ENCODE measurements at places on chromosomes 2 and 18.
A peak's percentile ranks its signal among the peaks of the same experiment; 100 is the strongest.

- no peak for DNase-seq
Observed at GRCh38 chr2:157685572-157685971, 56.9 kb upstream of the ACVR1C start.

GRCh38 chr2:46784278-46784677 is 131.3 kb downstream of the MCFD2 start:
- no peak for DNase-seq

DNA sequence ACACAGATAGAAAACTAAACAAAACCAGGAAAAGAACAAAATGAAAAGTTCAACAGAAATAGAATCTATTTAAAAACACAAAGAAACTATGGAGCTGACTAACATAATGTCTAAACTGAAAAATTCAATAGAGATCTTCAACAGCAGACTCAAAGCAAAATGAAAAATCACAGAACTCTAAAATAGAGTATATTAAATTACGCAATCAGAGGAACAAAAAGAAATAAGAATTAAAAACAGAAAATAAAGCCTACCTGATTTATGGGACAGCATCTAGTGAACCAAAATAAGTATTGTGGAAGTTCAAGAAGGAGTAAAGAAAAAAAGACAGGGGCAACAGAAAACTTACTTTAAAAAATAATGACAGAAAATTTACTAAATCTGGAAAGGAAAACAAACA is 152.1 kb upstream of the GALNT5 start:
- no peak for DNase-seq

DNA sequence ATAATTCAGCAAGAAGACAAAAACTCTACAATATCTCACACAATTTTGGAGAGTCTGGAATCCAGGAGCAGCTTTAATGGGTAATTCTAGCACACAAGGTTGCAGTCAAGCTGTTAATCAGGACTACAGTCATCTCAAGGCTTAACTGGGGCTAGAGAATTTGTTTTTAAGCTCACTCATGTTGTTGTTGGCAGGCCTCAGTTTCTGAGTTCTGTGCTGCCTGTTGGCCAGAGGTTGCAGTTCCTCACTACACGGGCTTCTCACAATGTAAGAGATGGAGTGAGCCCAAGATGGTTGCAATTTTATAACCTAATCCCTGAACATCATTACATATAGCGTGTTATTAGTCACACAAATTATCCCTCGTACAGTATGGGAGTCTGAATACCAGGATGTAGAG is 50.6 kb upstream of the TMEFF2 start:
- DNase-seq, result no peak

- DNase-seq, result no peak
Observed at GRCh38 chr2:38370664-38371063, 6.4 kb downstream of the ATL2 start.

- no peak for DNase-seq
Observed at GRCh38 chr2:45497355-45497754, 113.7 kb downstream of the SRBD1 start.

GRCh38 chr2:179953359-179953758 is 53.7 kb downstream of the CWC22 start:
- no peak for DNase-seq

DNA sequence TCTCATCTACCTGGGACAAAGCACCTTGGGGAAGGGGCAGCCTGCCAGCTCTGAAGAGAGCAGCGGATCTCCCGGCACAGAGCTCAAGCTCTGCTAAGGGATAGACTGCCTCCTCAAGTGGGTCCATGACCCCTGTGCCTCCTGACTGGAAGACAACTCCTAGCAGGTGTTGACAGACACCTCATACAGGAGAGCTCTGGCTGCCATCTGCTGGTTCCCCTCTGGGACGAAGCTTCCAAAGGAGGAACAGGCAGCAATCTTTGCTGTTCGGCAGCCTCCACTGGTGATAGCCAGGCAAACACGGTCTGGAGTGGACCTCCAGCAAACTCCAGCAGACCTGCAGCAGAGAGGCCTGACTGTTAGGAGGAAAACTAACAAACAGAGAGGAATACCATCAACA is 549.9 kb upstream of the LRATD1 start:
- no peak for DNase-seq

DNA sequence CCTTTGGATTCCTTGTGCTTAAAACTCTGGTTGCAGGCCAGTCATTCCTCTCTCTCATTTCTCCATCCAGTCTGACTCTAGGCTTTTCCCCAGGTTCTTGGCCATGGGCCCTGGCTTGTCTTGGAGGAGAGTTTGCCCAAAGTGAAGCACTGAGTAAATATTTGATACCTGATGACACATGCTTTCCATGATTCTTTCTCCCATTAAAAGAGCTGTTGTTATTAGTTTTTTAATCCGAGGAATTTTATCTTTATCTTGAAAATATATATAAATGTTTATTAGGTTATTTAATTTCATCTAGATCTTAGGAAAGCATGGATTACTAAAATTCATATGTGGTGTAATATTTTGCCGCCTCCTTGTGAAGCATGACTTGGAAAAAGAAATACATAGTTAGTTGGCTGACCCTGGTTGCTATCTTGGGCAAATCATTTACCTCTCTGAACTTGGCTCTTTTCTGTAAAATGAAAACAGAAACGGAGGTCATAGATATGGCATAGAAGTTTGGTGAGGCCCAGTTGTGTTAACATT is 650.1 kb downstream of the SLC4A3 start:
- no peak for DNase-seq

- DNase-seq, result no peak
Observed at GRCh38 chr18:7202169-7202568, 28.7 kb upstream of the LRRC30 start.

- no peak for DNase-seq
Observed at GRCh38 chr18:70666936-70667335, 378.1 kb downstream of the SOCS6 start.

DNA sequence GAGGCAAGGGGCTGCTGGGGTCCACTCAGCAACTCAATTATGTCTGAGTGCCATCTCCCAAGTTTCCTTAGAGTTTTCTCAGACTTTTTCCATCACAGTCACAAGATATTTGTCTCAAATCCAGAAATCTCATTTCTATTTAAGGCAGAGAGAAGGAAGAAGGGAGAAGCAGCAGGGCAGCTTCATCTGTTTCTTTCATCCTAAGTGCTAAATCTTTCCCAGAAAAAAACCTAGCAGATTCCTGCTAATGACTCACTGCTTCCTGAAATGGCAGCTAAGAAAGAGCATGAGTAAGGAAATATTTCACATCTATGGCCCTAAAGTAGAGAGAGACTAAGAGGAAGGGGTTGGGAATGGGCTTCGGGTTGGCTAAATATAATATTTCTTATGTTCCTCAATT is 88.0 kb downstream of the KYNU start:
- no peak for DNase-seq

GRCh38 chr2:43749583-43749982 is 24.3 kb upstream of the DYNC2LI1 start:
- no peak for DNase-seq

DNA sequence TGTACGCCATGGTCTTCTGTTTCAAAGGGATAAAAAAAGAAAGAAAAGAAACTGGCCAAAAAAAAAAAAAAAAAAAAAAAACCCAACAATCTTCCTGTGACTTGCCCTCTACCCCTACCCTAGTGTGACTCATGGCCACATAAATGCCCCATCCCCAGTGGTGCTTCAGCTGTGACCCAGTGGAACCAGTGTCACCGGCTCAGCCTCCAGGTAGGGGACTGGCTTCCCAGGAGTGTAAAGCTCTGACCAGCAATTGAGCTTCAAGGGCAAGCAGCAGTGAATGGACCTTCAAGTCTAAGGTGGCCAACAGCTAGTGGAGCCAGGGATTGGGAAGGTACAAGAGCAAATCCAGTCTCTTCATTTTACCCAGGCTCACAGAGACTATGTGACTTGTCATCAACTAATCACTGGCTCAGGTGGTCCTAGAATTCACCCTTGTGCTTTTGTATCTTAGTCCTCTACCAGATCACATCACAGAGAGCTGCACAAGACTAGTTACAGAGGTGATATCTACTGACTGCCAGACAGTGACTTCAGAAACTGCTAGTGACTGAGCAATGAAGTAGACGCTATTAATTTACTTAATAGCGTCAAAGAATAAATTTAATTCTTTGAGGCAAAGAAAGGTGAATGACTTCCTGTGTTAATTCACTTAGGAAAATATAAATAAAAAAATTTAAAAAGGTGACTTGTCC is 1.3 kb upstream of the TGFBRAP1 start:
- peak; percentile 24 for DNase-seq

GRCh38 chr2:204069804-204070203 is 133.2 kb downstream of the ICOS start:
- DNase-seq, result no peak

- DNase-seq, result no peak
Observed at GRCh38 chr2:64525317-64525613, 1.1 kb downstream of the AFTPH start.

GRCh38 chr2:85601771-85602475 is 575 bp downstream of the TMEM150A start:
- no peak for DNase-seq

GRCh38 chr2:129877795-129878775 is 101.4 kb upstream of the RAB6C start:
- DNase-seq, result no peak

DNA sequence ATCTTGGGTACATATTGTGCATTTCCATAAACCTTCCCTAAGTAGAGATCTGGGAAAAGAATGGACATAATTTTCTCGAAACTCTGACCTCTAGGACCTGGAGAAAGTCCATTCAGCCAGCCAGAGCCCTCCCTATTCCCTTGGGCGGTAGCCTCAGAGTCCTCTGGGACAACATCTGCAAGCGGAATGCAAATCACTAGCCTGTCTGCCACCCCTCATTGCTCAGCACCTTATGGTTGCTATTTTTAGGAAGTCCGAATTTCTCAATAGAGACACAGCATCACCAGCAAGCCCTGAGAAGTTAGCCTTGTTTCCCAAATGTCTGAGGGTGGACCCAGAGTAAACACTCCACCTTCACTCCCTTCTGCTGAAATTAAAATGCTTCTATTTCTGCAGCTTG is 17.6 kb upstream of the CD28 start:
- DNase-seq, result no peak

- DNase-seq, result no peak
Observed at GRCh38 chr2:234910186-234910679, 41.6 kb upstream of the SH3BP4 start.

DNA sequence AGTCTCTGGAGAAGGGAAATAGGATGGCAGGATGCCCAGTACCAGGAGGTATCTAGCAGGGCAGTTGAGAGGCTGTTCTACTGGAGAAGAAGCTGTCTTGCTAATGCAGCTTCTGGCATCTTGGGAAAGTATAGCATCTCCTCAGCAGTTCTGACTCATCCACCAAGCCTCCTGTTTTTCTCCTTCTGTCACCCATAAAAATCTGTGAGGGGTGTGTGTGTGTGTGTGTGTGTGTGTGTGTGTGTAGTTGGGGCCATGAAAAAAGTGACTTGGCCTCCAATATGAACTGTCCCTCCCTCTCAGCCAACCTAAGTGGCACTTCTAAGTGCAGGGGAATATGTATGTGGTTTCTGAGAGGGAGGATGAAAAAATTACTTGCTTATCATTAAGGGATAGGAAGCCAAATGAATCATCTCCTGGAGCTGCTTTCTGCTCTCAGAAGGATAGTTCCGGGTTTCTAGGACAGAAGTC is 83.9 kb downstream of the CBLN2 start:
- DNase-seq, result no peak

- DNase-seq, result no peak
Observed at GRCh38 chr2:195106681-195107380, 550.2 kb upstream of the SLC39A10 start.

DNA sequence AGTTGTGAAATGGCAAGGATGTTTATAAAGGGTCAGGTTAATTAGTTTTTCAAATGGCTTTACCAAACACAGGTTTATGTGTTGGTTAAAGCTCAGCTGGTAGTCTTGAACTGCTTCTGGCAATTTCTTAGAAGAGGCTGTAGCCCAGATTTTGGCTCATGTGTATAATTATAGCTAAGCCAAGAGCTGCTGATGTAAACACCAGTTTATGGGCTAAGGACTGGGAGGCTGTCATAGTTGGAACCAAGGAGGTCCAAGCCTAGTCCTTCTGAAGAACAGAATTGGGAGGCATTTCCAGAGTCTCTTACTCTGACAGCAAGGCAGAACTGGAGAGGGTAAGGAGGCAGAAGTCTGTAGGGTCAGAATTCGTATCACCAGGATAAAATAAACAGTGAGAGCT is 25.4 kb downstream of the UBE2E3 start:
- DNase-seq, result no peak

GRCh38 chr2:201886504-201886903 is 80.2 kb downstream of the CDK15 start:
- DNase-seq, result no peak

GRCh38 chr2:97774425-97774824 is 61.0 kb downstream of the ZAP70 start:
- no peak for DNase-seq

DNA sequence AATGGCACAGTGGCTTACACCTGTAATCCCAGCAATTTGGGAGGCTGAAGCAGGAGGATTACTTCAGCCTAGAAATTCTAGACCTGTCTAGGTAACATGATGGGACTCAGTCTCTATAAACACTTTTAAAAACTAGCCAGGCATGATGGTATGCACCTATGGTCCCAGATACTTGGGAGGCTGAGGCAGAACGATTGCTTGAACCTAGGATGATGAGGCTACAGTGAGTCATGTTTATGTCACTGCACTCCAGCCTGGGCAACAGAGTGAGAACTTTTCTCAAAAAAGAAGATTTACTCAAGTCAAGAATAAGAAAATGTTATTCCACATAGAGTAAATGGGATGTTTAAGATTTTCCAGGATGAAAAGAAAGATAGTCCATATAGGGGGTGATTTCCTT is 158.6 kb downstream of the HNMT start:
- DNase-seq, result no peak

- DNase-seq, result no peak
Observed at GRCh38 chr2:19682493-19682892, 219.3 kb downstream of the TTC32 start.

GRCh38 chr2:181117206-181117925 is 137.0 kb downstream of the UBE2E3 start:
- no peak for DNase-seq

- no peak for DNase-seq
Observed at GRCh38 chr2:179857236-179857635, 4.2 kb downstream of the ZNF385B start.

DNA sequence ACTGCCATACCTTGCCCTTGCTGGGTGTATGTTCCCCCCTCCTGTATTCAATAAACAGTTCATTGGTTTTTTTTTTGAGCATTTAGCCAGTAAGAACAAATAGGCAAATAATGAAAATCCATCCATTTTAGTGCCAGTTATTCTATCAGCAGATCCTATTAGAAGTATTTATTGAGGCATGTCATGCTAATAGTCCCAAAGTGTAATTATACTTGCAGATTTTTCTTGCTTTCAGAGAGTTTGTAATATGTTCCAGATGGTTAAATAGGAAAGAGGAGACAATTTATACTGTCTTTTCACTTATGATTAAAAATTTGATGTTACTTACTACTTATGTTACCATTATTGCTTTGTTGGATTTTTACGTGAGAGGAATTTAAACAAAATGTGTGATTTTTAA is 127.6 kb downstream of the NCOA1 start:
- DNase-seq, result no peak

- DNase-seq, result peak; percentile 70
Observed at GRCh38 chr2:224952936-224953657, 89.2 kb downstream of the DOCK10 start.

GRCh38 chr2:45974056-45974455 is 322.6 kb downstream of the PRKCE start:
- DNase-seq, result no peak

GRCh38 chr2:226711606-226712296 is 87.9 kb downstream of the IRS1 start:
- no peak for DNase-seq

- peak; percentile 36 for DNase-seq
Observed at GRCh38 chr2:33583194-33583938, 15.7 kb downstream of the FAM98A start.

- DNase-seq, result no peak
Observed at GRCh38 chr2:143965493-143966164, 554.3 kb downstream of the ZEB2 start.

Data from CD4-positive, alpha-beta T cell (primary cell).